ENCODE measurements at places on chromosomes 2 and 18.

GRCh38 chr2:124088616-124089015, 63.5 kb downstream of the CNTNAP5 start:
- no peak for DNase-seq

DNA sequence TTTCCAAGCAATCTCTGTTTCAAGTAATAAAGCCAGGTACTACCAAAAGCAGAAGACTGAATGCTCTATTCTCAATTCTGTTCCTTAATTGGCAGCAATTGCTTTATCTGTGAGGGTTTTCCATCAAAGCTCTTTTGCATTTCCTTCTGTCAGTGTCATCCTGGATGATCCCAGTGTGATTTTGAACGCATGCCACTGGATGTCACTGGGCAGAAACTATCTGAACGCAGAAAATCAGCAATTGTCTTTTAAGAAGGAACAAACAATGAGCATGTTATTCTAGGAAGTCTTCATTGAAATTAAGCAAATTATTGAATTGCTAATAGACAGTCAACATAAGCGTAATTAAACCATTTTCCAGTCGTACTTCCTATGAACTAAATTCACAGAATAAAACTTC, 259.0 kb upstream of the REG3G start:
- DNase-seq = no peak

DNA sequence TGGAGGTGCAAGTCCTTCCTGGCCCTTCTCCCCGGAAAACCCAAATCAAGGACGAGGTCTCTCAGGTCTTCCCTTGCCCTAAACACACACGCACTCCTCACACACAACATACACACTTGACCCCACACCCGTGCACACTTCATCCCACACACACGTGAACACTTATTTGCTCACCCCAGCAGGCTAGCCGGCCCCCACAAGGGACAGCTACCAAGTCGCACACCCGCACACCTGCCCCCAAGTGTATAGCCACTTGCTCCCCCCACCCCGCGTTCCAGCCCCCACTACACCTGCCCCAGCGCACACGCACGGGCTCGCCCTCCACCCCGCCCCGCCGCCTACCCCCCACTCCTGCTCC, 359 bp downstream of the TGFBRAP1 start:
- DNase-seq = peak; percentile 26

DNA sequence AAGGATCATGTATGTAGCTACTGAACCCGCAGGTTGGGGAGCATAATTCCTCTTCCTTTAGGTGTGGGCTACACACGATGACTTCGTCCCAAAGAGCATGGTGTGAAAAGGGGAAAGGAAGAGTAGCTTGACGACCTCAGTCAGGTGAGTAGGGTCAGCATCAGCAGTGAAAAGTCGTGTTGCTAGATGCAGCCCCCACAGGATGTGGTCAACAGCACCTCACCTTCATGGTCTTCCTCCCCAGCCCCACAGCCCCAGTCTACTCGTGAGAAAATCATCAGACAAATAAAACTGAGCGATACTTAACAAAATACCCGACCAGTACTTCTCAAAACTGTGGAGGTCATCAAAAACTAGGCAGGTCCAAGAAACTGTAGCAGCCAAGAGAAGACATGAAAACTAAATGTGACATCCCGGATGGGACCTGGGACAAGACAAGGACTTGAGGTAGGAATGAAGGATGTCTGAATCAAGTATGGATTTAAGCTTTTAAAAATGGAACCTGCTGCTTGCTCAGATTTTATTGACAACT, 77.5 kb upstream of the NFATC1 start:
- DNase-seq = no peak

DNA sequence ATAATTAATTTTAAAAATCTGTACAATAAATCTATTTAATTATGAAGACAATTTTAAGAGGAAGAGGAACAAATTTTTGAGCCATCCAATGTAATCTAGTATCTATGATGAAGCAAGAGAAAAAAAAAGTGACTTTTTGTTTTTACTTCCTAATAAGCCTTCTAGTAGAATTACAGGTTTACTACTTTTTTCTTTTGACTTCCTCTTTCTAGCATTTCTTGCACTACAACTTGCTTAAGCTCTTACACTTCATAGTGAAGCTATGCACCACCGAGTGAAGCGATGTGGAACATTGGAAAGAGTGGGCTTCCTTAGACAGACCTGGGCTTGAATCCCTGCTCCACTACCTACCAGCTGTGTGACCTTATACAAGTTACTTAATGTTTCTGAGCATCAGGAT, 2.1 kb downstream of the SERPINB2 start:
- no peak for DNase-seq

DNA sequence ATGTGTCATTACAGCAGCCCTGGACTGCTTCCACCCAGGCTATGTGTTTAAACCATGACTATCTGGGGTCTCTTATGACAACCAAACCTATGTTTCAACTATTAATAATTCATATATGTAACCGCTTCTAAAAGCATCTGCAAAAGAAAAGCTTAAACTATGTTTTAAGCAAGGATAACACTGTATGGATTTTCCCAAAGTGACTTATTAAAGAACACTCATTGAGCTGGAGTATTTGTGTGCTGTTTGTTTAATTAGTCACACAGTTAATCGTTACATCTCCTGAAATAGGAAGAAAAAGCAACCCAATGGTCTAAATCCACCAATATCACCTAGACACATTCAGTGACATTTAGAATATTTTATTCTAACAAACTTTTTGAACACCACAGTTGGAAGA, 51.3 kb downstream of the TMEM163 start:
- no peak for DNase-seq

DNA sequence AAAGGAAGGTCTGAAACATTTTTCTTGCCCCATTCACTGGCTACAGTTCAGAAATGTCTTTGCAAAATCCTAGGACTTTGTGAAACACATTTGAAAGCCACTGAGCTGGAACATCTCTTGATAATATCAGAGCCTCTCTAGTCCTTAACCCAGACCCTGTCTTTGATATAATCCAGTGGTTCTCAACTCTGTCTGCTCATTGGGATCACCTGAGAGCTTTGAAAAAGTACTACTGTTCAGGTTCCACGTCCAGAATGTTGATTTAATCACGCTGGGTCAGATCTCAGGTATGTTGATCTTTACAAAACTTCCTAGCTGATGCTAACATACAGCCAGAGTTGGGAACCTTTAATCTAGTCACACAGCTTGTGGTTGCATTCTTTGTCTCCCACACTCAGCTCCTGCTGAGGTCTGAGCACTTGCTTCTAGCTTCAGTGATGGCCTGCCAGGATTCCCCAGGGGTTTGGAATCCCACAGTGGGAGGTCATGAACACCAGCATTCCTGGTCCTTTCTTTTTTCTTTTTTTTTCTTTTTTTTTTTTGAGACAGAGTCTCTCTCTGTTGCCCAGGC, 262.7 kb downstream of the SETBP1 start:
- no peak for DNase-seq
